ENCODE measurements at places on chromosomes 13 and 19.

GRCh38 chr13:42355092-42355485 is 83.1 kb downstream of the AKAP11 start:
- peak; percentile 33 for DNase-seq

DNA sequence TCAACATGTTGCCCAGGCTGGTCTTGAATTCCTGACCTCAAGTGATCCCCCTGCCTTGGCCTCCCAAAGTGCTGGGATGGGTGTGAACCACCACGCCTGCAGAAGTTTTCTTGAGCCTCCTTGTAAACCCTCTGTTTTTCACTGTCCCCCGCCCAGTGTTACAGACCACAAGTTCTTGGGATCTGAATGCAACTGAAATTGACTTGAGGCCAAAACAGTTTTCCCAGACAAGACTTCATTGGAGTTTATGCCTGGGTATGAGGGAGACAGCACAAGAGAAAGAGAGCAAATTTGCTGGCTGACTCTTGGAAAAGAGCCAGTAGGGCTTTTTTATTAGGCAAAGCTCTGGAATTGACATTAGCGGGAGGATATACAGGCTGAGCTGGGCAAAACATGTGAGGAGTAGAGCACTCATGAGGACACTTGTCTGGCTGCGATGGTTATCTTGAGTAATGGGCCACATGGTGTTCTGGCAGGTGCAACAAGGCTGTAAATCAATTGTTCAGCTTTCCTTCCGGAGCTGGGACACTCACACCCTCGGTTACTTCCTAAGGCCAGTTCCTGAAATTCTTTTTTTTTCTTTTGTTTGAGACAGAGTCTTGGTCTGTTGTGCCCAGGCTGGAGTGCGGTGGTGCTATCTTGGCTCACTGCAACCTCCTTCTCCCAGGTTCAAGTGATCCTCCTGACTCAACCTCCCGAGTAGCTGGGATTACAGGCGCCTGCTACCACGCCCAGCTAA is 12.7 kb upstream of the HNRNPL start:
- no peak for DNase-seq

DNA sequence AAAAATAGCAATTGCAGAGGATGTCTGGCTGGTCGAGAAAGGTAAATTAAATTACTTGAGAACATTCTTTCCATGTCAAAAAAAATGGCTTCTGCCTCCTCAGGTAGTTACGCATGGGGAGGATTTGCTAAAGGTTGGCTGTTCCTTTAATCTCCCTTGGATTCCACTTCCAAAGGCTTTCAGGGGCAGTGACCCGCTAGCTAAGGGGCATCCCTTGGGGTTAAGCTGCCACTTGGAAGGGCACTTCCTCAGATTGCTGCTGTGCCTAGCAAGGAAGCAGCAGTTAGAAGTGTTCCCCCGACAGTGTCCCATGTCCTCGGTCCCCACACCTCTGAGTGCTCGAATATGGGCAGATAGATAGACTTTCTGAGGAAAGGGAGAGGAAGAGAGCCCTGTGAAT is 108.5 kb downstream of the RGCC start:
- no peak for DNase-seq

DNA sequence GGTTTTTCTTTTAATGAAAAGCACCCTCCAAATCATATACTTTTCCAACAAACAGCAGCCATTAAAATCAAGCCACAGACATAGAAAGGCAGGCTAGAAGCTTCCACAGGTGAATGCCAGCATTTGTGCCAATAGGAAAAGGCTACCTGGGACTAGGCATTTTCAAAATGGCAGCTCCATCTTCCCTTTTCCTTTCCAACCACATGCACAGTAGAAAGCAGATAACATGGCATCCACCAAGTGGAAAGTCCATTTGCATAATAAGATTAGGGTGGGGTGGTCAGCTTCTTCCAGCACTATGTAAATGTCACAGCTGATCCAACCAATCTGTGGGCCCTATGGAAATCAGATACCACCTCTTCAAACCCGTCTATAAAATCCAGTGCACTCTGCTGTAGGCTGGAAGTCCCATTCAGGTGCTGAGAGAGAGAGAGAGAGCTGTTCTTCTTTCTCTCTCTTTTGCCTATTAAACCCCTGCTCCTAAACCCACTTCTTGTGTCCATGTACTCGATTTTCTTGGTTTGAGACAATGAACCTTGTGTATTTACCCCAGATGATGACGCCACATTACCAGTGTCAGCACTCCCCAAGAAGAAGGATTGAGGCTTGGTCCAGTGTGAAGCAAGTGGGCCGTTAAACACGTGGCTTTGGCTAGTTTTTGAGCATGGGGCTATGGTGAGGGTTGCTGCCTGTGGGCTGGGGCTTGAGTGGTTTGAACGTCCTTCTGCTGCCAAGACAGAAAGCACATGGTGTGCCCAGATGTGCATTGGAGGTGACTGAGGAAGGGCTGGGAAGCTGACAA is 24.2 kb upstream of the IGFL1 start:
- no peak for DNase-seq

- DNase-seq: no peak
These were observed 152.4 kb downstream of the SHISA2 start for GRCh38 chr13:25899464-25899863.

- DNase-seq: peak; percentile 73
These were observed 7.3 kb downstream of the MRPL4 start for GRCh38 chr19:10259162-10259905.

DNA sequence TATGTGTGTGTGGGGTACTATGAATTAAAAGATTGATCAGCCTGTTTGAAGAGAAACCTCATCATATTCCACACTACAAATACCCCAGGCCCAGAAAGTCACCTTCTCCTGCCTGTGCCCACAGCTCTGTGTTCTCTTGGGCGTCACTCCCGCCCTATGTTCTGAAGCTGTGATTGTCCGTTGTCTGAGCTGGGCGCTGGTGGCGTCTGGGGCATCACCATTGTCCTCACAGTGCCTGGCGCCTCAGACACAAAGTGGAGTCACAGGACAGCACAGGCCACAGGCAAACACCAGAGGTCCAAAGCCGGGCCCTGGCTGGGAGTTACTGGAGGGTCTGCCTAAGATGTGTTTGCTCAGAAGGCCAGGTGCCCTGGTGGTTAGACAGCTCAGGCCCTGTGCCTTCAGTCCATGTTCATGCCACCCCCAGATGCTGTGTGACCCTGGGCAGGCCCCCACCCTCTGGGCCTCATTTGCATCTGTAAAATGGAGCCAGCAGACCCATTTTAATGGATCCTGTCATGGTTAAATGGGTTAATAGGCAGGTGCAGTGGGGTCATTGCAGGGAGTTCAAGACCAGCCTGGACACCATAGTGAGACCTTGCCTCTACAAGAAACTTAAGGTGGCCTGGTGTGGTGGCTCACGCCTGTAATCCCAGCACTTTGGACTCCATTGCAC is 34.5 kb downstream of the DNM2 start:
- DNase-seq: no peak

DNA sequence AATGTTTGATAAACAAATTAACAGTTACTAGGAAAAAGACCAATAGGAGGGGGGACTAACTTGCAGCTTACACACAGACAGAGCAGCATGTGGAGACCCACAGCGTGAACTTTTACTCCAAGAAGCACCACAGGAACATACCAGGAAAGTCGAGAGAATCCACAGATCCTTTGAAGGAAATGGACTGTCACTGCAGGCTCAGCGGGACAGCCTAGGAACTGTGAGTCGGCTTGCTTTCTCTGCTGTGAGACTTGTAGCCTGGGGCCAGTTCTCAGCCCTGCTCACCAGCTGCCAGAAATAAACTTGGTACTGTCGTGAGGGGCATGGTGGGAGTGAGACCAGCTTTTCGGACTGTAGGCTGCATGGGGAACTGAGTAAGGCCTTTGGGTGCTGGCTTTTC is 1211.5 kb downstream of the PCDH17 start:
- DNase-seq: no peak

DNA sequence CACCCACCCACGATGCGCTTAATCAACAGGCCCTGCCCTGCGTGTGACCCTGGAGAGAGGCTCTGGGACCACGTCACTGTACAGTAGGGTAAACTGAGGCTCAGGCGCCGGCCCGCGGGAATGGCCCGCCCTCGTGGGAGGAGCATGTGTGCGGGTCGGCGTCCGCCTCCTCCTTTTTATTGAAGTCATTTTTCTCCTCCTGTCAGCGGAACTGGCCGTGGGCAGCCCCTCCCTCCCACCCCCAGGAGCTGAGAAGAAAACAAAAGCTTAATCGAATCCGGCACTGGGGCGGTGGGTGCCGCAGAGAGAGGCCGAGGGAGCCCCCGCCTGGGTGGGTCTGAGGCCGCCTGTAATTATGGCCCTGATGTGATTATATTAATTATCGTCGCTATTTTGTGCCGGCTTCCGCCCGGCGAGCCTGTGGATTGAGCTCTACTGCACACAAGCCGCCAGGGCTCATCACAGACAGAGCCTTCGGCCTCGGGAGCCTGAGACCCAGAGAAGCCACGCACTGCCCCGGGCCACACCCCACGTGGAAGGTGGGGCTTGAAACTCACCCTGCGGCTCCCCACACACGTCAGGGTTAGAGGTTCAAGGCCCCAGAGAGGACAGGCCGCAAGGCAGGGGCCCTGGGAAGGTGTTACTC is 7.0 kb downstream of the C2CD4C start:
- DNase-seq: no peak

GRCh38 chr13:23901365-23901764 is 4.1 kb upstream of the C1QTNF9B start:
- no peak for DNase-seq

GRCh38 chr19:29318581-29318980 is 105.6 kb upstream of the UQCRFS1 start:
- no peak for DNase-seq

DNA sequence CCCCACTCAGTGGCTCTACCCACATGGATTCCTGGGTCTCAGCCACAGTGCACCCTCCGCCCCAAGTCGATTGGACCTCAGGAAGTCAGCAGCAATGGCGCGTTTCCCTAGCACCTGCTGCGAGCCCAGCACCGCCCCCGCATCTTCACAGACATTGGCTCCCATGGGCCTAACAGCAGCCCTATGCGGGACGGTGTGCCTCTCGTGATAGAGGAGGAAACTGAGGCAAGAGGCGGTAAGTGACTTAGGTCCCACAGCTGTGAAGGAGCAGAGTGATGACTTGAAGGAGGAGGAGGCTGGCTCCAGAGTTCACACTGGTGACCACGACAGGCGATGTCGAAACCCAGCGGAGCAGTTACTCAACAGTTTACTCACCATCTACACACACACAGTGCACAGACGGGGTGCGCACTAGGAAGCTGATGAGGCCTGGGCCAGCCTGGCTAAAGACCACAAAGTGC is 104.5 kb upstream of the SOX1 start:
- DNase-seq: no peak

All from activated effector memory CD4-positive, alpha-beta T cell treated with Interleukin-2 at 50 U/mL for 16 hours (primary cell).